Nucleus accumbens (tissue), 56 donors: ENCODE measurements at places on chromosomes 5 and 9.

- no peak for DNase-seq
Observed at GRCh38 chr5:170819824-170820223, 36.3 kb downstream of the GABRP start.

DNA sequence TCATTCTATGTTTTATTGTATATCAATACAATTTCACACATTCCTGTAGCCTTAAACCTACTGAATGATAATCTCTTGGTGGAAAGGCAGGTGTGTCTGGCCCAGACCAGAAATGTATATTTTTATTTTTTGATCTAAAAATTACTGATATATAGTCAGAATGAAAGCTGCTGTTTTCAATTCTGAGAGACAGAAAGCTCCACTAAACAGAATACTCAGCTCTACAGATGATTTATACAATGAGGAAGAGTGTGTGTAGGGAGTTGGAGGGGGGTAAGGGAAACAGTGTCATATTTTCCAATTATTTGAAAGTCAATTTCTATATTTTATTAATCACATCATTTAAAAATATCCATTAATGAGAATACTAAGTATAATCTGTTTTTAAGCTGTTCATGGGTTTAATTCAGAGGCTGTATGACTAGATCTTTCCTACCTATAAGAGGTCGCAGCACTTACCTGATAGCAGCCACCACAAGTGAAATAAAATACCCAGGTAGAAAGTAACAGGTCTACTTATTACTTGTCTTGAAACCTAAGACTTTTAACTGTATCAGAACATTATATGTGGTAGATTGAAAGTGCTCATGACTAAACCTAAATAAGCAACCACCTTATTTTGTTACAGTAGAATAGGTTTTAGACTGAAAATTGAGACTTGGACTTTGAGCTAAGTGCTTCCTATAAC, 183.4 kb downstream of the TMC1 start:
- DNase-seq, result no peak

- no peak for DNase-seq
Observed at GRCh38 chr5:68290847-68291246, 75.3 kb downstream of the PIK3R1 start.

- DNase-seq, result no peak
Observed at GRCh38 chr5:775961-776861, 8.3 kb downstream of the ZDHHC11B start.

DNA sequence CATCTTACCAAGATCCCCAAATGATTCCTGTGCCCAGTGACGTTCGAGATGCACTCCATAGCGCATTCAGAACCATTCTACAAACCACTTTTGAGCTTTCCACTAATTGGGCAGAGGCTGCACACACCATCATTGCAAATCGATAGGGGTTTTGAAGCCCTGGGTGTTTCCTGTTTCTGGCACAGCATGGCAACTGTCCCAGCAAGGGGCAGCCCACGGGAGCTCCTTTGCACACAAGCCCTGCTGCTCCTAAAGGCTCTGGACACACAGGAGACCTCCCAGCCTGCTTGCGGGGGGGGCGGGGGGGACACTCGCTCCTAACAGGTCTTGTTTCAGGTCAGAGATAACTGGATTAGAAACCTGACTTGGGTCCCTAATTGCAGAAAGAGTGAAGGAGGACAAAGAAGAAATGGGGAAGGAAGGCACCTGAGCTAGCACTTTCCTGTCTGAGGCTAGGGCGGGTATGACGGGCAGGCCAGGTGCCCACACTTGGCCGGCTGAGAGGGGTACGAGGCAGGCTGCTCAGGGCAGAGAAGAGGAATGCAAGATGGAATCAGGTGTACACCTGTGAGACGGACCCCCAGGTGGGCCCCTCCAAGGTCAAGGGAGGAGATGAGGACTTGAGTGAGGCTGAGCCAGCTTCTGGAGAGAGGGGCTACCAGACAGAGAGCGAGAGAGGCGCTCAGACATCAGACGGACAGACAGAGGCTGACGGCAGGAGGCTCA, 820 bp downstream of the FBP1 start:
- no peak for DNase-seq

DNA sequence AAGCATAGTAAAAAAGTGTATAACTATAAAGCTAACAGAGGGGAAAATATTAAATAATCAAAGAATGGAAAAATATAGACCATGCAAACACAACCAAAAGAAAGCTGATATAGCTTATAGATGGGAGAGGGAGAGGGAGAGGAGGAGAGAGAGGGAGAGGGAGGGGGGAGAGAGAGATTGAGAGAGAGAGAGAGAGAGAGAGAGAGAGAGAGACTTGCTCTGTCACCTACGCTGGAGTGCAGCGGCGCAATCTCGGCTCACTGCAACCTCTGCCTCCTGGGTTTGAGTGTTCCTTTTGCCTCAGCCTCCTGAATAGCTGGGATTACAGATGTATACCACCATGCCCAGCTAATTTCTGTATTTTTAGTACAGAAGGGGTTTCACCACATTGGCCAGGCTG, 110.6 kb downstream of the RAPGEF6 start:
- DNase-seq, result no peak

DNA sequence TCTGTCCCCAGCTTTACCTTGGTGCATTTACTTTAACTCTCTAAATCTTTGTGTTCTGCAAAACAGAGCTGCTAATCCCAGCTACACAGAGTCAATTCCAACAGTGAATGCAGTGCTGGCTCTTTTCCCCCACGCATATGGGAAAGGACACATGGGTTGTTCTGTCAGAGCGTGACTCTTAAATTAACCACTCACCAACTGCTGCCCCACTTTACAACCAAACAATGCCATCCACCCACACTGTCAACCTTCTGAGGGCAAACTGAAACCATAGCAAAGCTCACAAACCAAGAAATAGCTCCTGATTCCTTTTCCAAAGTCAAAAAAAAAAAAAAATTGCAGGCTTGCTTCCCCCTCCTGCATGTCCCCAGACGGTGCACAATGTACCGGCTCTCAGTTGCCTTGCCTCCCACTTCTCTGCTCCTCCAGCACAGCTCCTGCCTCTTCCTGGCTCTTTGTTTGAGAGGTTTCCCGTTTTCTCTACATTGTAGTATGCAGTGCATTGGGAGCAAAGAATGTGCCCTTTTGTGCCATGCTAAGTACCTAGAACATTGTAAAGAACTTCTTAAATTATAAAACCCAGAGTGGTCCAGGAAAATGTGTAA, 151.5 kb upstream of the DAPK1 start:
- DNase-seq, result peak; percentile 58

GRCh38 chr9:127389381-127390247, 7.4 kb upstream of the SLC2A8 start:
- no peak for DNase-seq

GRCh38 chr5:119814655-119815054, 185.3 kb downstream of the FAM170A start:
- no peak for DNase-seq

DNA sequence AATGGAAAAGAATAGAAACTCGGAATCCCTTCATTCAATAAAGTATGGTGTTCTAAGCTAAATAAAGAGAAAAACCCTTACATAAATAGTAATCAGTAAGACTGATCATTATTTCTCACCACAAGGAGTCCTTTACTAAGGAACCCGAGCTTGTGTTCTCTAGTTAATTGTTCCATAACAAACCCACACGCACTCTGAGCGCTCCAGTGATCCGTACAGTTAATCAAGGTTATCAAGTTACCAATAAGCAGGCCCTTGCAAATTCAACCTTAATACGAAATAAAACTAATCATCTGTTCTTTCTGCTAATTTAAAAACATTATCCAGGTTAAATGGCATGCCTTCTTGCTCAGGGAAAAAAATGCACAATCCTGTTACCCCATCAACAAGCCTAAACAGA, 224.4 kb downstream of the FRMD3 start:
- DNase-seq, result no peak

DNA sequence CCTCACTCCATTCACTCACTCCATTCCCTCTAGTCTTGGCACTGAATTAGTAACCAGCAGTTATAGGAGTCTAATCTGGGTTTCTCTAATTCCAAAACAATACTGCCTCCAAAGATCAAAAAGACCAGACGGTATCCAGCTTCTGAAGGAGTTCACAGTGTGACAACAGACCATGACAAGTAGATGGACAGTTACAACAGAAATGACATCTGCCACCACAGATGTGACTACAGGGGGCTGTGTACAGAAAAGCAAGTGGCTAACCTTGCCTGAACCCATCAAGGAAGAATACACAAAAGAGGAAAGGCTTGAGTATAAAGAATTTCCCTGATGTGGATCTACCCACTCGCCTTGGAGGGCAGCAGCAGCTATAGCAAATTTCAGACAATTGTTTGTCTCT, 112.4 kb downstream of the ACTL7B start:
- DNase-seq, result no peak

- no peak for DNase-seq
Observed at GRCh38 chr9:91211919-91212318, 149.8 kb downstream of the AUH start.

GRCh38 chr9:6461619-6462018, 48.6 kb downstream of the UHRF2 start:
- no peak for DNase-seq

DNA sequence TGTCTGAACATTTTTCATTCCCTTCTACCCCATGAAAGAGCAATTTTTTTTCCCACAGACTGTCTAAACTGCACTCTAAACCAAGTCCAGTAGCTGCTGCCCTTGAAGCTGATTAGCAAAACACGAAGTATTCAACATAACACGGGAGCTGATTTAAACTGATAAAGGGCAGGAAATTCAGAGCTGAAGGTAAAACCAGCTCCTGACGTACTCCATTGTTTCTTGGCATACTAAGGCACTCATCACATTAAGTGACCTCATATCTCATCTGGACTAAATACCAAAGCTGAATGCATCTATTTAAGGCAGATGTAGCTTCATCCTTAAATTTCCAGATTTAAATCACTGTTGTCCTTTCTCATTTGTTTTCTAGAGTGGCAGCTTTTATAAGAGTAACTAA, 12.0 kb downstream of the GDF9 start:
- DNase-seq, result no peak

DNA sequence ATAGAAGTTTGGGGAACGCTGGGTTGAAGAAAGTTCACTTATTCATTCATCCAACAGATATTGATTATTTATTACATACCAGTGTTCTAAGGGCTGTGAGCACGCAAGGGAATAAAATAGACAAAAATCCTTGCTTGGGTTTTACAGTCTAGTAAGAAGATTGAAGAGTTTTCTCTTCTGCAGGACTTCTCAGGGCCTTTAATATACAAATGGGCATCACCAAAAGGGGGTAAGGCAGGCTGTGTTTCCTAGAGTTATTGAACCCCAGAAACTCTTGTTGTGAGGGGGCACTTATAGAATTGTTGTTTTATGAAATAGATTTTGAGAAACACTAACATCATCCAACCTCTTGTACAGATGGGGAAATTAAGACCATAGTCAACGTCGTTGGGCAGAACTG, 198.5 kb upstream of the ZNF618 start:
- DNase-seq, result no peak

DNA sequence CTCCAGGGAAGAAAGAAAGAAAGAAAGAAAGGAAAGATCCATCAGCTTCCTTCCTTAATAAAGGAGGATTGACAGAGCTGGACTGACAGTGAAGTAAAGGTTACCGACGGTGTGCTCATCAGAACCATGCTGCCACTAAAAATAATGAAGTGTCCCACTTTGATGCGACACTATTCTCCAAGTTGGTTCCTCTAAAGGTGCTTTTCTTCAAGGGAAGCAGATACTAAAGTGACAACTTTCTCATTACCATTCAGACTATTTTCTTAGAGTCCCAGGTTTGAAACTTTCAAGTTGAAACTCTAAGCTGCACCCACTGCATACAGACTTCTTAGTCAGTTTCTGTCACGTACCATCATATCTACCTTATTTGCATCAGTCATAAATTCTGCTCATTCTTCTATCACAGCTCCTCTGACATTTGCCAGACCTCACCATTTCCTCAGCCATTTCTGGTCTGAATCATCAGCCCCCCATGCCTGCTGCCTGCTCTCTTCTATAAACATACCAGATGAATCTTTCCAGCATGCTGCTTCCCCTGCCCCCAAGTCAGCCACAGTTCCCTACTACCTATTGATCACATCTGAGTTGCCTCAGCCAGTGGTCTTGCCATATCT, 177.6 kb downstream of the DEPDC1B start:
- no peak for DNase-seq

DNA sequence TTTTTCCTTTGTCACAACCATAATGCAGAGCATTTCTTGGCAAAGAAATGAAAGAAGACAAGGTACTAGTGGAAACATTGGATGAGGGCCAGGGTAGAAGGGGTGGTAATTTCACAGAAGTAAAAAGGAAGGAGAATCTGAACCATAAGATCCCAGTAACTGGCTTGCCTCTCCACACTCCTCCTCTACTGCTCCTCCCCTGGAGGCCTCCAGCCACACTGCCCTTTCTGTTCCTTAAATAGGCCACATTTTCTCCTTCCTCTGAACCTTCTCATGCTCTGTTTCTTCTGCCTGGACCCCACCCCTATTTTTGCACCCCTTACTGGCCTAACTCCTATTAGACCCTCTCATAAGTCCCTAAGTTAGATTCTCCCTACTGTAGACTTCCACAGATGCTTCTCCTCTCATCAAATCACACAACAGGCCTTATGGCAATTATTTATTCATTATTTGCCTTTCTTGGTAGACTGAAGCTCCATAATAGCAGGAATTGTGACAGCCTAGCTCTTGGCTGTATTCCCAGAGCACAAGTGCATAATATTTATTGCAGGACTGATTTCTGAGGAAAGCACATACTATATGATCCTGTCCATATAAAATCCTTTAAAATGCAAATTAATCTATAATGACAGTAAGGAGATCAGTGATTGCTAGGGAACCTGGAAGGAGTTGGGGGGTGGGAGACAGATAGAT, 31.3 kb upstream of the GRIA1 start:
- DNase-seq, result no peak

DNA sequence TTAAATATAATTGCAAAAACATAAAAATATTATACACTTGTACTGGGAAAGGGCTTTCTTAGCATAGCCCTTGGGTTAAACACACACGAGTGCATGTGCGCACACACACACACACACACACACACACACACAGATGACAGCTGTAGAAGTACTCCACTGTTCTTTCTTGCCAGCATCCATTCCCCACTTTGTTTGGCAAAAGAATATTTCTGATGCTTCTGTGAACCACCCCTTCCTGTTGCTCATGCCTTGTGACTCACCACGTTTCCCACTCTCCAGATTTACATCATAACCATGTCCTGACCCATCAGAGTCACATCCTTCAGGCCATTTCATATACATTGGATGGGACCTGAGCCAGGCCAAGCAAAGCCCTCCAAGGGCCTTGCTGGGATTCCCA, 280.1 kb downstream of the DNAH5 start:
- no peak for DNase-seq

- DNase-seq, result no peak
Observed at GRCh38 chr5:153985498-153985897, 53.2 kb downstream of the FAM114A2 start.

DNA sequence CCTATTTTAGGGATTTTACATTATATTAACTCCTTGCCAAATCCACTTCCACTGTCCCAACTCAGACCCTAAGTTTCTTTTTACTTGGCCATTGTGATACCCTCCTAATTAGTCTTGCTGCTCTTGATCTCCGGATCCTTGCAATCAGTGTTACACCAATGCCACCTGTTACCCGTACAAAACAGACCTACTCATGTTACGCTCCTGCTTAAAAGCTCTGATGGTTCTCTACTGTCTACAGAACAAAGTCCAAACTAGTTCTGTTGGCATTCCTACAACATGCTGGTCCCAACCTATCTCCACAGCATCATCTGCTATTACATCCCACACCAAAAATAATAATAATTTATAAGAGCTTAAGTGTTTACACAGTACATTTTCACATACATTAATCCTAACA, 9.8 kb downstream of the ECPAS start:
- DNase-seq, result no peak

- no peak for DNase-seq
Observed at GRCh38 chr9:85416715-85417114, 325.0 kb downstream of the AGTPBP1 start.

GRCh38 chr5:154713615-154714125, 41.5 kb upstream of the LARP1 start:
- DNase-seq, result no peak

GRCh38 chr9:87122947-87123685, 175.8 kb upstream of the GAS1 start:
- no peak for DNase-seq
